ENCODE measurements at places on chromosomes 16 and 17.

GRCh38 chr16:82643936-82644630 is 17.3 kb downstream of the CDH13 start:
- no peak for DNase-seq

GRCh38 chr17:46085522-46085921 is 86.5 kb downstream of the STH start:
- DNase-seq, result no peak

DNA sequence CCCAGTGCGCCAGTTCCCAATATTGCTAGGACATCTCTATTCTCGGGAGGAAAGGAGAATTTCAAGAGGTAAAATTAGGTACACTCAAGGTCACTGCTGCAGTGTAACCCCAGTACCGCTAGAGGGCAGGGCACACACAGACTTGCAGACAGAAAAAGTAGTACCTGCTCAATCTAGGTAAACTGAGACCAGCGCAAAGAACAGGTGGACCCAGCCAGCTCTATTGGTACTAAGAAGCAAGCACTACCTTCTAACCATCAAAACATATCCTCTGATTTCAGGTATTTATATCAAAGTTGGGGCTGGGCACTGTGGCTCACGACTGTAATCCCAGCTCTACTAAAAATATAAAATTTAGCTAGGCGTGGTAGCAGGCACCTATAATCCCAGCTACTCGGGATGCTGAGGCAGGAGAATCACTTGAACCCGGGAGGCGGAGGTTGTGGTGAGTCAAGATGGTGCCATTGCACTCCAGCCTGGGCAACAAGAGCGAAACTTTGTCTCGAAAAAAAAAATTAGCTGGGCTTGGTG is 3.6 kb upstream of the WDR81 start:
- peak; percentile 58 for DNase-seq

DNA sequence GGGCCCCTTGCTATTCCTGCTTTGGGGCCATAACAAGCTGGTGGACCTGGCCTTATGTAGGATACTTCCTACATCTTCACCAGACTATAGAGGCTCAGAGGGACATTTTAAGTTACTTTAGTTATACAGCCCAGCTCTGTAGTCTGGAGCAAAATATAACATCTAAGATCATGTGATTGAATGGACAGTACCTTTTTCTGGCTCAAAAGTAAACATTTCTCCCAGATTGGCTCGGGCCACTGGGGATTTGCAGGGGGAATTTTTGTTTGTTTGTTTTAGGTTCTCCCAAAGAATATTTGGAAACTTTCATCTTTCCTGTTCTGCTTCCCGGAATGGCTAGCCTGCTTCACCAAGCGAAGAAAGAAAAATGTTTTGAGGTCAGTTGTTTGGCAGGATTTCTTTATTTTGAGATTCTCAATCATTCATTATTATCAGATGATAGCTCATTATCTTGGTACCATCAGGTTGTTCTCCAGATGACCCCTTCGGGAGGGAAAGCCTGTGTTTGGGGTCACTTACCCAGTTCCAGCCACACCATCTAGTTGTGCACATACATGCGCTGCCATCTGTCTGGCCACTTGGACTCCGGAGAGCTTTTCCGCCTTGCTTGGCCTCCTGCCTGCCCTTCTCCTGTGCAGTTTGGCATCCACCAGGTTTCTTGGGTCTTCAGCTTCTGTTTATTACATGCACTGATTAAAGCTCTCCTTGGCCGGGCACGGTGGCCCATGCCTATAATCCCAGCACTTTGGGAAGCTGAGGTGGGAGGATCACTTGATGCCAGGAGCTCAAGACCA is 17.2 kb downstream of the IQCK start:
- no peak for DNase-seq

DNA sequence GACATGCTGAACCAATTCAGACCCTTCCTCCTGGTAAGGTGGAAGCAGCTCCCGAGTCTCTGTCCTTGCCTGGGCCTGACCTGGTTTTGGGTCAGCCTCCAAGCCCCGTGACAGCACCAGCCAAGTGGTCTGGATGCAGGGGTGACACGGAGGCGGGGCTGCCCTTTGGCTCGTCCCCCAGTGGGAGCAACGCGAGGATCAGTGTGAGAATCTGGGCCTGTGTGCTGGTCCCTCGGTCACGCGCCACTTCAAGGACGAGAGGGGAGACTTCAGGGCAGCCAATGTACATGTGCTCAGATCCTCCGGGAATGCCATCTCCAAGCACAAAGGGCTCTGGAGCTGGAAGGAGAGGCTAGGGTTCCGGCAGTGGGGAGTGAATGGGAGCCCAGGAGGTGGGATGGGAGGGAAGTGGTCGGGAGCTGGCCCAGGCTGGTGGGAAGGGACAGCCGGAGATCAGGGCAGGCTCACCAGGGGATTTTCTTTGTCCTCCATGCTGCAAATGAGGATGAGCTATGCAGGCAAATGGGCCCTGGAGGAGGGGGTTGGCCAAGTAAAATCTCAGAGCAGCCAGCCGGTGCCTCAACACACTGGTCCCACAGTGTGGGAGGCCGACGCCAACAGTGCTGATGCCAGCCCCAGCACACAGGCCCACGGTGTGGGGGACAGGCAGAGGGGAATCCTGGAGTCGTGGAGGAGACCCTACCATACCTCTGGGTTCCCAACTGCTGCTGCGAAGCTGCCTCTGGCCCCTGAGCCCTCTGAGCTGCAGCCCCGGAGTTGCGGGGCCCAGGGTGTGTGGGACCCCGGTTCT is 4.2 kb upstream of the NDRG4 start:
- no peak for DNase-seq

GRCh38 chr17:49850772-49851386 is 3.0 kb upstream of the TAC4 start:
- DNase-seq, result no peak

DNA sequence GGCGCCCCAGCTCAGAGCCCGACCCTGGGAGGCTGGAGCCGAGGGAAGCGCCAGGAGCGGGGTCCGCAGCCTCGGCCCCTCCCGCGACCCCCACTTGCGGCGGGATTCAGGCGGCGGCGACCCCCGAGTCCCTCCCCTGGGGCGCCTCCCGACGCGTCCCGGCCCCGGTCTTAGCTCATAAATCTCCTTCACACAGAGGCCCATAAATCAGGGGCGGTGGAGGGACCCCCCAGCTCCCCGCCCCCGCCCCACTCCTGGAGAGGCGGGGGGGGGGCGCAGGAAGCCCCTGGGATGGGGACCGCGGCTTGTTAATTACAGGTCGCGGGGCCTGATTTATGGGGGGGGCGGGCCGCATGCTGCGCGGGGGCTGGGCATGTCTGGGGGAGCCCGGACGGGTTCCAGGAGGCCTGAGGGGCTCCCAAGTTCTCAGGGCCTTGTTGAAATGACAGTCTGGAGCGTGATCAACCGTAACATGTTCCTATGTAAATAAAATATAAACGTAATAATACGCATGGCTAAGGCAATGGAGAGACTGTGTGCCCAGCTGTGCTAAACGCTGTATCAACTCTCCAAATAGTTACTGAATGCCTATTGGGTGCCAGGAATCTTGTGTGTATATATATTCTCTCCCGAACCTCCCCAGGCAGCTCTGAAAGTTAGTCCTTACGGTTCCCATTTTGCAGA is 10.0 kb upstream of the BHLHA9 start:
- DNase-seq, result no peak

- no peak for DNase-seq
Measured at GRCh38 chr16:70465999-70466804, 11.8 kb downstream of the FCSK start.

DNA sequence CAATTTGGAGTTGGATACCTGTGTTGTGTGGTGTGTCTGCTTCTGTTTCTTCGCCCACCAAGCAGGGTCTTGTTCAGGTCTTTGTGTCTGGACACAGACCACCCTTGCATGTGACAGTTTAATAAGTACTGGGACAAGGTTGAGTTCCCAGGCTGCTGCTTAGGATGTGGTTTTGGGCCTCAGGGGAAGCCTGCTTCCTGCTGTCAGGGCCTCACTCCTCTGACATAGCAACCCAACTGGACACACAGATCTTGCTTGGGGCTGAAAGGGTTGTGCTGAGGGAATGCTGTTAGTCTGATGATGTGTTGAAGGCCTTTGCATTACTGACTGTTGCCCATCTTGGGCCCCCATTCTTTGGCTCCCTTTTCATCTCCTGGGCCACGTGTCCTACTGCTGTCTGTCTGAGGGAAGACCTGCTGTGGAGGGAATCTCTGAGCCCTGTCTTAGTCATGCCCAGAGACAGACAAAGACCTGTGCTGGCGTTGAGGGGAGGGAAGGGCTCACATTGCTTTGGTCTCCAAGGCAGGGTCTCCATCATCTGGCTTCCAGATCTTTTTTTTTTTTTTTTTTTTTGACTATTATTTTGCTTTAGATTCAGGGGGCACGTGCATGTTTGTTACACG is 4.7 kb upstream of the TGFB1I1 start:
- DNase-seq, result no peak

GRCh38 chr16:89216315-89217137 is 977 bp upstream of the ZNF778 start:
- DNase-seq, result peak; percentile 74

GRCh38 chr16:62041401-62041800 is 5.2 kb upstream of the CDH8 start:
- DNase-seq, result no peak

GRCh38 chr16:89668790-89669158 is 11.1 kb downstream of the SPATA33 start:
- no peak for DNase-seq

- DNase-seq, result no peak
Measured at GRCh38 chr17:57445772-57446472, 189.6 kb downstream of the MSI2 start.

DNA sequence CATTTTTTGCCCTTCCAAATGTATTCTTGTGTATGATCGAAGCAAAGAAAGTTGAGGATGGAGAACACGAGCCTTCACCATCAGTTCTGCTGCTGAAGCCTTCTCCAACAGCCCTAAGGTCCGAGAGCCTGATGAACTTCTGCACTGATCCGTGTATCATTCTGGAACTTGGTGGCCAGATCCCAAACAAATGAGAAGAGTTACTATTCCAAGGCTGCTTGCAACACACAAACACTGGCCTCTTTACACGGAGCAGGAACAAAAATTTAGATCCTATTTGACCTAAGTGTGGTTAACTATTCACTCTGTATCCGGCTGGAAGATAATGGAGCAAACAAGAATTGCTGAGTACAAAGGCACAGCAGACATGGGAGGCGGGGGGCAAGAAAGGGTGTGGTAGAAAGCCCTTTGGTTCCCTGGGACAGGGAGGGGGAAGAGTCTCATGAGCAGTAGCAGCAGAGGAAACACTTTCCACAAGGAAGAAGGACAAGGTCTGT is 282.9 kb downstream of the SOX9 start:
- no peak for DNase-seq

- DNase-seq, result no peak
Measured at GRCh38 chr17:17989618-17990017, 17.0 kb downstream of the DRC3 start.

DNA sequence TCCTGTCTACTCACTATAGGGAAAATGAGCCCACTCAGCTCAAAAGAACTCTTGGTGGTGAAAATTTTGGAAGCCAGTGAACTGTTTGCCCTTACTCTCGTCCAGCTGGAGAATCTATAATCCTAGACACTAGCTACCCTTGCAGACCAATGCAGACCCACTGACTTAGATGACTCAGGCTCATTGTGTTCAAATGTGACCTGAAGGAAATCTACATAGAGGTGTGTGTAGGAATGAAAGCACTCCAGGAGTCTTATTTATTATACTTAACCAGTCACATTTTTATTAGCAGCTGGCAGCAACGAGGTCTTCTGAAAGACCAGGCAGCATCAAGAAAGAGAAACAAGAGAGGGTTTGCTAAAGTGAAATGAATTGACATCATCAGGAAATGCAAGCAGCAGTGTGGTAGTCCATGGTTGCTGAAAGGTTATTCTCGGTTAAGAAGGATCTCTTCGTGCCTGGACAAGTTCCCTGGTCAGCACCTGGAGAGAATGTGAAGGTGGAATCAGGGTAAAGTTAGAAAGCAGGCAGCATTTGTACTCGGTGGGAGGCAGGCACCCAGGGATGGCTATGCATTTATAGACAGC is 1.4 kb downstream of the KRTAP29-1 start:
- DNase-seq, result no peak

- DNase-seq, result no peak
Measured at GRCh38 chr16:27335349-27336053, 21.7 kb downstream of the IL4R start.

DNA sequence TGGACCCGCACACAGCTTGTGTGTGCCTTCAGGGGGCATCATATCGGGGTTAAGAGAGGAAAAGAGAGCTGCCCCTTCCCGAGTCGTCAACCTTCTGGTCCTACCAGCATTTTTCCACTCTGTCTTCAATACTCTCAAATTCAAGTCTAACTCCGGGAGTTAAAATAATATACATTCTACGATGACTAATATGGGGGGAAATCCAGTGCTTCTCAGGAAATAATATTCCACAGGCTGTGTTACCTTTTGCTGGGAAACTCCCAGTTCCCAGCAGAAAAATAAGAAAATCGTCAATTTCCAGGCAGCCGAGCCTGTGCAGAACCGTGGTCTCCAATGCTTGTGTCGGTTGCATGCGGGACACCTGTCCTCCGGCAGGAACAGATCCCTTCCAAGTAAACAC is 105.0 kb upstream of the FOXF1 start:
- no peak for DNase-seq

DNA sequence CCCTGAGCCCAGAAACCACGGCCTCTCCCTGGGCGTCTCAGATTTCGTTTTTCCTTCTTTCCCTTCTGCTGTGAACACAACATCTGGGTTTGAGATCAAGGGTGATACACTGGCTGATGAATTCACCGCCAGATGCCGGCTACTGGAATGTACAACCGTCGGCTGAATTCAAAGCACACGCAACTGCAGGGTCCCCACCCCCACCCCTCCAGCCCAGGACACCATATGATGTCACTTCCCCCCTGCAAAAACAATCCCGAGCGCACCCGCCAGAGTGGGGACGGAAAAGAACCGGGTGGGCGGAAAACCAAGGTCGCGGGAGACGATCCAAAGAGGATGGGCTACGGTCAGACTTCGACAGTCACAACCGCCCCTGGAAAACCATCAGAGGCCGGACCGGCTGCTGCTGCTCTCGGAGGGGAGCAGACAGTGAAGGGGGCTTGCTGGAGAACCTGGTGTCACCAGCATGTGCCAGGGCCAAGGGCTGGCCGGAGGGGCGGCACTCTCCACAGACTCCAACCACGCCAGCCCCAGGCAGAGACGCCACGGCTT is 23.3 kb downstream of the CEP295NL start:
- peak; percentile 32 for DNase-seq

GRCh38 chr17:13792314-13792713 is 190.6 kb upstream of the HS3ST3A1 start:
- no peak for DNase-seq

GRCh38 chr17:2027528-2028233 is 2.3 kb upstream of the DPH1 start:
- DNase-seq, result no peak

DNA sequence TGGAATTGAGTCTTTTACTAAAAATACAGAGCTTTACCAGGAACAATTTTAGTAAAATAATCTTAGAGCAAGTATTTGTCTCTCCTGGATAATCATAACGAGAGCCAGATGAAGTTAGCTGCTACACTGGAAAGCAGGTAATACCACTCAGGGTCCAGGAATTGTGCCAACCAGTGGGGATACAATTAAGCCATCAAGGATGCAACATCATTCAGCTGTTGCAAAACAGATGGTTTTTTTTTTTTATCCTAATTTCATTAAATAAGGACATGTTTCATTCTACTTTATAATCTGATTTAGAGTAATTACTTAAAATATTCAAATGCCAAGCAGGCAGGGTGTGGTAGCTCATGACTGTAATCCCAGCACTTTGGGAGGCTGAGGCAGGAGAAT is 10.2 kb downstream of the MMD start:
- no peak for DNase-seq

All from effector CD8-positive, alpha-beta T cell (primary cell).